ENCODE measurements at places on chromosomes 4 and X. TPM values are rescaled to one million over a fixed set of nuclear protein-coding genes. Genes with fewer than 3 reads are reported as not detected.

DNA sequence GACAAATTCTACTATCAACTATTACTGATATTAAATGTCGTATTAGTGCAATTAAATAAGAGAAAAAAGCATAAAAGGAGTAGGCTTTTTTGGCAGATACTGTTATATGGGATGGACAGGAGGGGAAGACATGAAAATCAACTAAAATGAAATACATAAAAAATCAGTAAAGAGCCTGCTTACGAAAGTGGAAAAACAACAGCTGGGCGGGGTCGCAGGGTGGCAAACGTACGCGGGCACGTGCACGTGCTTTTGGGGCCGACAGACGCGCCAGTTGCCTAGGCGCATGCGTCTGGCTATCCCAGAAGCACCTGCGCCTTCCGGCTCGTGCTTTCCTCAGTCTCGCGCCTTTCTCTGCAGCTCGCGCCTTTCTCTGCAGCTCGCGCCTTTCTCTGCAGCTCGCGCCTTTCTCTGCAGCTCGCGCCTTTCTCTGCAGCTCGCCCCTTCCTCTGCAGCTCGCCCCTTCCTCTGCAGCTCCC lies at the start of gene YY2:
TSS of gene YY2 (plus strand) at position 51 of the 479 bp plus-strand sequence. CDS start 498 bp downstream, outside the sequence.
- DNase-seq: no peak
- H3K27me3 ChIP-seq: no peaks in the 10 kb centered on the region

- H3K4me1 ChIP-seq: no peaks in the 10 kb centered on the region
- no peak for DNase-seq
- no peak overlapping the region for H3K27ac ChIP-seq
- no peaks in the 10 kb centered on the region for H3K36me3 ChIP-seq
- H3K4me3 ChIP-seq: no peak overlapping the region
Observed at GRCh38 chr4:160877087-160877790, 1286.6 kb downstream of the FSTL5 start.

HEPH gene
- 2.7 TPM for total RNA-seq

GRCh38 chrX:136572030-136572429 lies 40.0 kb downstream of the VGLL1 start:
- H3K4me3 ChIP-seq: no peak overlapping the region
- H3K27ac ChIP-seq: no peak overlapping the region
- H3K36me3 ChIP-seq: no peaks in the 10 kb centered on the region
- DNase-seq: no peak
- H3K27me3 ChIP-seq: peaks cover 12% of the 10 kb centered on the region

- no peaks in the 10 kb centered on the region for H3K27me3 ChIP-seq
- DNase-seq: no peak
- no peak overlapping the region for H3K27ac ChIP-seq
- no peak overlapping the region for H3K4me3 ChIP-seq
Observed at GRCh38 chr4:106695501-106696262, 327.1 kb upstream of the GIMD1 start.

CXorf58 gene
- 0.16 TPM for total RNA-seq

- DNase-seq: no peak
- H3K4me3 ChIP-seq: no peak overlapping the region
- H3K4me1 ChIP-seq: no peaks in the 10 kb centered on the region
Observed at GRCh38 chr4:182649698-182650477, 267.3 kb downstream of the DCTD start.

GRCh38 chr4:36852856-36853255 lies 391.7 kb upstream of the NWD2 start:
- H3K4me3 ChIP-seq: no peak overlapping the region
- H3K4me1 ChIP-seq: no peaks in the 10 kb centered on the region
- H3K27me3 ChIP-seq: no peaks in the 10 kb centered on the region
- H3K36me3 ChIP-seq: no peaks in the 10 kb centered on the region
- no peak overlapping the region for H3K27ac ChIP-seq
- no peak for DNase-seq

- no peak overlapping the region for H3K4me3 ChIP-seq
- no peak for DNase-seq
- no peaks in the 10 kb centered on the region for H3K27me3 ChIP-seq
- no peaks in the 10 kb centered on the region for H3K4me1 ChIP-seq
- H3K27ac ChIP-seq: no peak overlapping the region
Observed at GRCh38 chr4:121308328-121308663, 72.5 kb downstream of the QRFPR start.

LRAT gene
- total RNA-seq: 0.44 TPM

PTTG2 gene
- 0.94 TPM for total RNA-seq

- no peak overlapping the region for H3K4me3 ChIP-seq
- H3K4me1 ChIP-seq: no peaks in the 10 kb centered on the region
- DNase-seq: no peak
- no peak overlapping the region for H3K27ac ChIP-seq
- no peaks in the 10 kb centered on the region for H3K36me3 ChIP-seq
- no peaks in the 10 kb centered on the region for H3K27me3 ChIP-seq
Observed at GRCh38 chr4:101643186-101643837, 147.2 kb upstream of the BANK1 start.

DNA sequence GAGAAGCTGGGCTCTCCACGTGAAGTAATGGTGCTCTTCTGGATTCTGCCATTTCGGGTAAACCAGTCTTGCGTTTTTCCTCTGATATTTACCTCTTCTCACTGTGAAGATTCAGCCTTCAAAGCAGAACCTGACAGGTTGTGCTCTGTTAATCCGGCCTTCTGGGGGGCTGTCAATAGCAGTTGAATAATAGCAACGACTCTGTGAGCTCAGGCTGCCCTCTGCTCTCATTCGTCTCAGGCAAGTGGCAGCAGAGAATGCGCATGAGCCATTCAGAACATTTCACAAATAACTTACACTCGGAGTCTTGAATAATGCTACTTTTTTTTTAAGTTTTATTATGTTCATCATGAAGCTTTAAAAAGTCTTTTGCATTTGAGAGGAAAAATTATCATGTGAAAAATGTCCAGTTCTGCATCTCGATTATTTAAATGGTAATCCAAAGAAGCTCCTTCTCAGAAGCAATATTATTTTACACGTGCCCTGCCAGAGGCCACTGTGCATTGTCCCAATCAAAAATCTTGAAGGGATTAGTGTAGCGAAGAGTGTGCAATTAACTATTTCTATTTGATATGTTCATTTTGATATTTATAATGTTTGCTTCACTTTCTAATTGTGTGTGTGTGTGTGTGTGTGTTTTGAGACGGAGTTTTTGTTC lies 354.2 kb upstream of the FAT1 start:
- H3K4me1 ChIP-seq: no peaks in the 10 kb centered on the region
- H3K4me3 ChIP-seq: no peak overlapping the region
- no peak for DNase-seq
- no peaks in the 10 kb centered on the region for H3K27me3 ChIP-seq
- no peaks in the 10 kb centered on the region for H3K36me3 ChIP-seq

KLF8 gene
- total RNA-seq: 1.0 TPM

GRCh38 chr4:139619644-139620043 lies 46.0 kb upstream of the MGST2 start:
- no peaks in the 10 kb centered on the region for H3K4me1 ChIP-seq
- H3K27ac ChIP-seq: no peak overlapping the region
- H3K27me3 ChIP-seq: no peaks in the 10 kb centered on the region

GRCh38 chrX:44022964-44023363 lies 49.8 kb upstream of the NDP start:
- H3K4me3 ChIP-seq: no peak overlapping the region
- no peaks in the 10 kb centered on the region for H3K4me1 ChIP-seq
- H3K27me3 ChIP-seq: no peaks in the 10 kb centered on the region
- DNase-seq: no peak
- no peak overlapping the region for H3K27ac ChIP-seq
- H3K36me3 ChIP-seq: no peaks in the 10 kb centered on the region

GRCh38 chrX:344371-344901 lies 25.8 kb upstream of the GTPBP6 start:
- no peak overlapping the region for H3K27ac ChIP-seq
- H3K27me3 ChIP-seq: no peaks in the 10 kb centered on the region
- no peaks in the 10 kb centered on the region for H3K4me1 ChIP-seq
- H3K4me3 ChIP-seq: no peak overlapping the region

SPANXN4 gene
- not detected for total RNA-seq

DNA sequence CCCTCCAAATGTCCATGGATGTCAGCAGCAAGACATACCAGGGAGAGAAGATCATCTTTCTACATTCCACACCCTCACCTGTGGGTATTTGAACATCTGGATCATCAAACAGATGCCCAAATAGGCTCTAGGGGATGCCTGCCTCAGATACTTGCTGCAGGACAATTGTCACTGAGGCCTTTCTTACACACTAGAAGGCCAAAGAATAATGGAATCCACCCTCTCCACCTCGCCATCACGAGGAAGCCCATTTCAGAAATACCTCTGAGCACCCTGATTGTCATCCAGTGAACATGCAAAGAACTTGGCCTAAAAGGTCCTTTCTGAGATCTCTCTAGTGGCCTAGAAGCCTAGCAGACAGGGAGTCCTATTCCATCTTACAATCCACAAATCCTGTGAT lies 6.9 kb upstream of the KIAA1210 start:
- H3K4me3 ChIP-seq: no peak overlapping the region
- no peak for DNase-seq
- H3K27me3 ChIP-seq: no peaks in the 10 kb centered on the region
- no peaks in the 10 kb centered on the region for H3K36me3 ChIP-seq

DNA sequence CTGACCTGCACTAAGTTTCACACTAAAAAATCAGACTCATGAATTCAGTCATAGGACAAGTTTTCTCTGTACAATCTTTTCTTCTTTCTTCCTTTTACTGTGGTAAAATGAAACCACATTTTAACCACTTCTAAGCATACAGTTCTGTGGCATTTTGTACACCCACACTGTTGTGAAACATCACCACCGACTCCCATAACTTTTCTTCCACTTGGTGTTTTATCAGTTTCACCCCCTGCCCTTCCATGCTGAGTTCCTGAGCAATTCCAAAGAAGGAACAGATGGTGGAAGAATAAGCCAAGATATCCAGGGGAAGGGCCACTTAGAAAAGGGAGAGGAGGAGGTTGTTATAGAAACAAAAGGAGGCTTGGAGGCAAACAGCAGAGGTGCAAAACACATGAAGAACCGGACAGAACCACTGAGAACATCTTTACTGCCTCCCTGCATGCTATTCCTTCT lies 22.6 kb downstream of the SLC25A4 start:
- H3K27me3 ChIP-seq: no peaks in the 10 kb centered on the region
- H3K27ac ChIP-seq: no peak overlapping the region
- H3K4me3 ChIP-seq: no peak overlapping the region

- H3K36me3 ChIP-seq: no peaks in the 10 kb centered on the region
- H3K27ac ChIP-seq: no peak overlapping the region
- H3K4me1 ChIP-seq: peaks cover 5% of the 10 kb centered on the region
- no peak for DNase-seq
- no peak overlapping the region for H3K4me3 ChIP-seq
Observed at GRCh38 chrX:40173143-40174000, 75.6 kb upstream of the BCOR start.

GRCh38 chr4:165359506-165359905 lies 19.3 kb upstream of the CPE start:
- H3K36me3 ChIP-seq: no peaks in the 10 kb centered on the region
- no peak overlapping the region for H3K27ac ChIP-seq
- no peak overlapping the region for H3K4me3 ChIP-seq

DNA sequence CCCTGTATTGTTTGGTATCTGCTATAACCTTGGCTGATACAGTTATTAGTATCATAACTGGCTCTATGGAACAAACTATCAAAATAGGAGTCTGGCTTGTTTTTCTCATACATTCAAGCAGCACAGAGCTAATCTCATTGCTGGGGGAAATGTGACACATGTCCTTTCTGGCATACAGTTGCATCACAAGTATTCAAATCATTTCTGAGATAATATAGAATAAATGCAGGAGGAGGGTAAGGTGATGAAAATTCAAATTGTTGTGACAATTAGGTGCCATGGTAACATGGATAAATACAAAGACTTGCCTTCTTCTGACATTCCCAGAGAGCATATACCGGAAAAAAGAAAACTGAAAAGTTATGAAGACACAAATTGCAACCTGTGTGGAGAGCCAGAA lies 2706.8 kb downstream of the ARAP2 start:
- no peaks in the 10 kb centered on the region for H3K36me3 ChIP-seq
- H3K4me1 ChIP-seq: no peaks in the 10 kb centered on the region
- no peaks in the 10 kb centered on the region for H3K27me3 ChIP-seq
- no peak overlapping the region for H3K27ac ChIP-seq
- H3K4me3 ChIP-seq: no peak overlapping the region
- no peak for DNase-seq

- H3K36me3 ChIP-seq: no peaks in the 10 kb centered on the region
- no peak overlapping the region for H3K4me3 ChIP-seq
- no peaks in the 10 kb centered on the region for H3K4me1 ChIP-seq
- DNase-seq: no peak
Observed at GRCh38 chr4:4979971-4980370, 39.3 kb downstream of the CYTL1 start.

DNA sequence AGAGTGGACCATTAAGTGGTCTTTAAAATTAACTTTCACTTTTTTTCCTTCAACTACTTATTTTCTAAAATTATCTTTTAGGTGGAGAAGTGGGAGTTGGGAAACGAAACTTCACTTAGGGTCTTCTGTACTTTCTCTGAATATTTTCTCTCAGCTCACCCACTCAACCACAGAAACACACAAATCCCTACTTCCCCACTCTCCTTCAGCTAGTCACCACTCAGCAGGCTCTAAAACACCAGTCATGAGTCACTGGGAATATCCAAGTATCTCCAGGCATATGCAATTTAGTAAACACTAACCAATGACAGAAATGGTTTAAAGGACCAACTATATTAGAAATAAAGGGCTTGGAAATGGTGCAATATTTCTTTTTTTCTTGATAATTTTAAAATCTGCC lies 153.0 kb upstream of the RPS6KA6 start:
- H3K4me1 ChIP-seq: no peaks in the 10 kb centered on the region
- H3K27ac ChIP-seq: no peak overlapping the region
